T-helper 22 cell (primary cell): ENCODE measurements at places on chromosomes 11 and 22.

DNA sequence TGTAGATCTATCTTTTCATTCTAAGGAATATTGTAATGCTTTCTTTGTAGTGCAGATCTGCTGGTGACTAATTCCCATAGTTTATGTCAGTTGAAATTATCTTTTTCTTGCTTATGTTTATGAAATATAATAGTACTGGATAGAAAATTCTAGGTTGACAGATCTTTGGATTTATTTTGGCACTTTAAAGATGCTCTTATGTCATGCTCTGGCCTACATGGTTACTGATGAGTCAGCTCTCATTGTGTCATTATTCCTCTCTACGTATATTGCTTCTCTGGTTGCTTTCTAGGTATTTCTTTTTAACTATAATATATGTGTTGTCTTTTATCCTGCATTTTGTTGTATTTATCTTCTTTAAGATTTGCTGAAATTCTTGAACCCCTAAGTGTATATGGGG, 955.5 kb upstream of the CHORDC1 start:
- DNase-seq = no peak

DNA sequence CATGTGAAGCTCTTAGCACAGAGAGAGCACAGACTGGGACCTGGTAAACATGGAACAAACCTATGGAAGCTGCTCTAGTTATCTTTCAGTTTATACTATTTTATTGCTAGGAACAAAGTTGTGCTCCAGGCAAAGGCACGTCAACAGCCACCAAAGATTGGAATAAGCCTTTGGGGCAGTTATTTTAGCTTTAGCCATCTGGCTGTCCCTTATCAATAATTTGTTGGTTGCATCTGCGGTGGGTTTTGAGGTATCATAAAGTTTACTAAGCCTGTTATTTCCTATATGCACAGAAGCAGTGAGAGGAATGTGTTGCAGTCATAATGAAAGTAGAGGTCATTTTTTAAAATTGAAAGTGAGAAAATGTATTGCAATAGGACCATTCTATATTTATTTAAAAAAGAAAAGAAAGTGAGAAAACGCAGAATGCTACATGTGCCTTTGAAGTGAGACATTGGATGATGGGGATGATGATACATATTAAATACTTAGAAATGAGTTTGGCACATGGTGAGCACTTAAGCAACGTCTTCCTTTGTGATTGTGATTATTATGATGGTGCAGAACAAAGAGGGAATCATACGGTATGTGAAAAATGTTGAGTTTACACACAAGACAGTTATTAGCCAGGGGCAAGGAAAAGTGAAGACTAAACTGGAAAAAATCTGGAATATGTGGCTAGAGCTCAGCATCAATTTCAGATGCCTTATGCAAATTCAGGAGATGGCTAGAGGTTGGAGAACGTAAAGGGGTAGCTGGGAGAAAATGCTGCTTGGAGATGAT, 58.3 kb downstream of the PRR5L start:
- no peak for DNase-seq

DNA sequence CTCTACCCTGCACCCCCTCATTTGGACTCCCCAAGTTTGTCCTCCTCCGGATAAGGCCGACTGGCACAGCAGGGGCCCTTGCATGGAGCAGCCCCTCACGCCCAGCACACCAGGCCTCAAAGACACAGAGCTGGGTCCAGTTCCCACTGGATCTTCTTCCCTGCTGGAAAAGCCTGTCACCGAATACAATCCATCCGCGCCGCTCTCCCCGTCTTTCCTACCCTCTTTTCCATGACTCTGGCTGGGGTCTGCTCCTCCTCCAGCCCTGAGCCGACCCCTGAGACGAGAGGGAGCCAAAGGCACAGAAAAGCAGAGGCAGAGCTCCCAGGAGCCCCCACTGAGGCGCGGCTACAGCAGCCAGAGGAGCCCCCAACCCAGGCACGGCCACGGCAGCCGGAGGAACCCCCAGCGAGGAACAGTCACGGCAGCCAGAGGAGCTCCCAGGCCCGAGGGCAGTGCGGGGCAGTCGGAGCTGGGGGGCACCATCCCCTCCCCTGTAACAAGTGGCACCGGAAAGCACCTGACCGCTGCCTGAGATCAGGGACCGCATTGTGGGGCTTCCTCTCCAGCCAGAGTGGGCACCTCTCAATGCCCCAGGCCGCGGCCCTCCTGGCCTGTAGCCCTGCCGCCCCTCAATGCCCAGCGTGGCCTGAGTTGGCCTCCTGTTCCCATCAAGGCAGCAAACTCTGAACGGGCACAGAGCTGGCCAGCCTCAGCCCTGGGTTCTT, 12.0 kb downstream of the ALG12 start:
- DNase-seq = no peak

GRCh38 chr22:40120848-40121247, 56.9 kb upstream of the TNRC6B start:
- no peak for DNase-seq

DNA sequence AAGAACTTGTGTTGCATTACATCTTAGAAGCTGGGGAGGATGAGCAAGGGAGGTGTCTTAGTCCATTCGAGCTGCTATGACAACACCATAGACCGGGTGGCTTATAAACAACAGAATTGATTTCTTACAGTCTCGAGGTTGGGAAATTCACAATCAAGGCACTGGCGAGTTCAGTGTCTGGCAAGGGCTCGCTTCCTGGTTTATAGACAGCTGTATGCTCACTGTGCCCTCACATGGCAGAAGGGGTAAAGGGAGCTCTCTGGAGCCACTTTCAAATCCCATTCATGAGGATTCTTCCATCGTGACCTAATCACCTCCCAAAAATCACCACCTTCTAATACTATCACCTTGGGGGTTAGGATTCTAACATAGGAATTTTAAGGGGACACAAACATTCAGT, 150.0 kb upstream of the NECTIN1 start:
- DNase-seq = no peak

DNA sequence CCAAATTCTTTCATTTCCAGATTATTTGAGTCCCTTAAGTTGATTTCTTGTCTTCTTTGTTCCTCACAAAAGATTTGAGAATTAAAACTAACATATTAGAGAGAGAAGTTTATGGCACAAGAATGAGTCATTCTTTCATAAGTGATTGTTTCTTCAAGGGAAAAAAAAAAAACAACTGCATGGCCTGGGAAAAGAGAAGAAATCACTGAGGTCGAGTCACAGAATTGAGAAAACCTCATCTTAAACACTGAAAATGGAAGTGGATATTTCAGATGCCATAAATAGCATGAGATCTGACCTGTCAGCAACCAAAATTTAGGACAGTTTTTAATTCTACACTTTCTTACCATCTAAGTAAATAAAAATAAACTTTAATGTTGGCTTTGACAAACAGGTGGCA, 87.2 kb downstream of the CWF19L2 start:
- no peak for DNase-seq

DNA sequence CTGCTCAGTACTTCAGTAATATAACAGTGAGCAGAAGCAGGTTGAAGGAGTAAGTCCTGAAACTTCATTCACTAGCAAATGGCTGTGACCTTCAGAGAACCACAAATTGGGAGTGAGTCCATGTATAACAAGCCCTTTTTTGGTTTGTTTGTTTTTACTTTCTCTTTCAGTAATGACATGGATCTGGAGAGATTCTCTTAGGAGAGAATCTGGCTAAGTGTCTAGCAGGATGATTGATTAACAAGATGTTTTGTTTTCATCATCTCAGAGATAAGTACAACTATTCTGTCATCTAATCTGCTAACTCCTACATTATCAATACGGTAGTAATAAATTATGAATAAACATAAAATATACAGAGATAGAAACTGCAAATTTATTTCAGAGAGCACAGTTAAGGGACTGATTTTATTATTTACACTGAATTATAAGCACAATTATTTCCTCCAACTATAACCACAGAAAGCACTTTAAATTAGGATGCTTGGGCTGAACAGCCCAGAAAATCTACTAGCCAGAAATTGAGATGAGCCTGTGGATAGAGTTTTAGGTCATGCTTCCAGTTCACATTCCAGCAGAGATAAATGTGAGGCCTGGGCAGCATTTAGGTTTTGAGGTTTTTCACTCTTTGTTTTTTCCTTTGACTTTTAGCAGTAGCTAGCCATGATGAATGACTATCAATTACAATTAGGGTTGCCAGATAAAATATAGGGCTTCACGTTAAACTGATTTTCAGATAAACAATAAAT, 429.3 kb upstream of the FAT3 start:
- DNase-seq = no peak

GRCh38 chr11:129620237-129621104, 195.2 kb upstream of the TMEM45B start:
- no peak for DNase-seq
